ENCODE measurements at places on chromosomes 5 and 9.

DNA sequence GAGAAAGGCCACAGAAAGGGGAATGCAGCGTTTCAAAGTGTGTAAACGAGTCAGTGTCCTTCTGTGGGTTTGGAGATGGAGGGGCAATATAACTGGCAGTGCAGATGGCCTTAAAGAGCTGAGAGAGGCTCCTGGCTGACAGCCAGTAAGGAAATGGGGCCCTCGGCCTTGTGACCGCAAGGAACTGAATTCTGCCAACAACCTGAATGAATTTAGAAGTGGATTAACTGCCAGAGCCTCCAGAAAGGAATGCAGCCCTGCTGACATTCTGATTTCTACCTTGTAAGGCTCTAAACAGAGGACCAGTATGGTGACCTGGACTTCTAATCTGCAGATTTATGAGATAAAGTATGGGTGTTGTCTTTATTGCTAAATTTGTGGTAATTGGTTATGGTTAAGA is 17.5 kb upstream of the NREP start:
- no peak for DNase-seq

DNA sequence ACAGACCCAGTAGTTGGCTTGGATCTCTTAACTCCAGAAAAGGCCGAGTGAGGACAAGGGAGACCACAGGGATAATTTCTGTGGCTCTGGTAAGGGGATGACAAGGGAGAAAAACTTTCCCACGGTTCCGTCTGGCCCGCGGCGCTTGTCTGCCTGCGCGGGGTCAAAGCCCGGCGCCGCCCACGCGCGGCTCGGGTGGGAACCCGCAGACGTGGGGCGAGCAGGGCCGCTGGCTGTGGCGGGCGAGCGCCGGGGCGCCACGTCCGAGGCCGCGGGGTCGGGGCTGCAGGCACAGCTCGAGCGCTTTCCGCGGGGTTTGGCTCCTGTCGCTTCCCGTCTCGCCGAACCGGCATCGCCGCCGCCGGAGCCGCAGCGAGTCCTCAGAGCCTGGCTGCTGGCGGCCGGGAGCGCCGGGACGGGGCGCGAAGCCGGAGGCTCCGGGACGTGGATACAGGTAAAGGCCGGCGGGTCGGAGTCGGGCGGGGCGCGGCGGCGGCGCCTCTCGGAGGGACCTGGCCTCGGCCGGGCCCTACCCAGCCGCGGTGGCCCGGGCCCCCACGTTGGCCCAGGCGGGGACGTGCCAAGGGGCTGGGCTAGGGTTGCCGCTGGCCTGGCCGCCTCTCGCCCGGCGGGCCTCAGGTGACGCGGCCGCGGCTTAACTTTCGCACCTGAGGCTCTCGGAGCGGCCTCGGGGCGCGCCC is at the start of gene RNF180:
RNF180 (plus strand) TSS at position 344 of the 701 bp plus-strand sequence. CDS start 34,965 bp downstream, outside the sequence.
- no peak for DNase-seq

GRCh38 chr9:126421567-126422428 is 95.2 kb downstream of the MVB12B start:
- DNase-seq = no peak

GRCh38 chr5:95148453-95148852 is 136.4 kb downstream of the MCTP1 start:
- DNase-seq = no peak

DNA sequence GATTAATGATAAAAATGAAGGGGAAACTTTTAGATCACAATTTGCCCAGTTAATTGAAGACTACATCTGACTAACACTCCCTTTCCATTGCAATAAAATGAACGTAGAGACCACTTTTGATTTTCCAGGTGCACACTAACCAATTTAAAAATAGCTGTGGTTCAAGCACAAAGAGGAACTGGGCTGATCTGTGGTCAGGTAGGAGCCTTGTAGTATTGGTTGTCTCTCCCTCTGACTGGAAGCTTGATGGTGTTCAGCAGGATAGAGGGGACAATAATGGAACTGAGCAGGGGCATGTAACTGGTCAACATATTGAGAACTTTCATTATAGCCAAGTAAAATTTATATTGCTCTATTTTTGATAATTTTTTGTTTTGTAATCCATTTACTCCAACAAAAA is 886.8 kb upstream of the SEMA6A start:
- DNase-seq = no peak

DNA sequence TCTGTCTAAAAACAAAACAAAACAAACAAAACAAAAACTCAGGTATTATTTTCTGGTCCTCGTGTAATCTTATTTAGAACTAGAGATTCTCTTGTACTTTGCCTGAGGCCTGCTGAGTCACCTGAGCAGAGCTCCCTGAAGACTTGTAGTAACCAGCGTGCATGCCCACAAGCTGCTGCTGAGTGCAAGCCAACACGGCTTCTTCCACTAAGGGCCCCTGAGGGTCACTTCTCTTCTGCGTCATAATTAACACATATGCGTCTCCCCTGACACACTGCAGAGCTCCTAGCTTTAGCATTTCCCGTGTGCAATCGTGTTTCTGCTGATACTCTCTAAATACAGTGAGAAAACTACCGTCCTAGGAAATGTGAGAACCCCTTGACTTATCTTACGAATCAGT is 10.9 kb upstream of the NDFIP1 start:
- DNase-seq = no peak

DNA sequence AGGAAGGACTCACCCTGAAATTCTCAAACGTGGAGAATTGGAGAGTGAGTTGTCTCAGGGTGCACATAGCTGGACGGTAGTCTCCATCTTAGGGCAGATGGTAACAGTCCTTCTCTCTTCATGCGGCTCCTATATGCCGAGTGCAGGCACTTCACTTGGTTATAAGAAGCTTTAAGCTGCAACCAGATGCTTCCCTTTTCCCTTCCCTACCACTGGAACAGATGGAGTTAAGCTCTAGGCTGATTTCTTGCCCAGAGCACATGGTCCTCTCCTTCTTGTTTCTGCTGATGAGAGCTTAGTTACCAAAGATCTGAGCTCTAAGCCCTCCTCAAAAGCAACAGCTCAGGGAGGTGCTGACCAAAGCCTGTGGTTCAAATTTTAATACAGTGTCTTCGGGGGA is 355.7 kb downstream of the ARHGEF28 start:
- no peak for DNase-seq

DNA sequence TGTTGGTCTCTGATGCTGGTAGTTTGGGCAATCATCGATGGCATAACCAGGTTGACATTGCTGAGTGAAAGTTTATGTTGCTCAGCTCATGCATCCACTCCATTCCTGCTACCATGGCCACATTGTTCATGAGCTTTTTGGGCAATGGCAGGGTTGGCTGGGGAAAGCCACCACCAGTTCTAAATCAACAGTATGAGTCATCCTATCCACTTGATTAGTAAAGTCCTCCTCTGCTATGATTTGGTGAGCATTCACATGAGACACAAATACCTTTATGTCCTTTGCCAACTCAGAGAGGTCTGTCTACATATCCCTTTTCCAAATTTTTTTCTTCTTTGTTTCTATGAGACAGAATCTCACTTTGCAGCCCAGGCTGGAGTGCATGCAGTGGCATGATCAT is 129.7 kb upstream of the FBN2 start:
- DNase-seq = no peak

GRCh38 chr9:88358723-88359122 is 29.5 kb upstream of the SPIN1 start:
- no peak for DNase-seq

GRCh38 chr5:126066836-126067235 is 356.4 kb upstream of the GRAMD2B start:
- no peak for DNase-seq

GRCh38 chr9:23590276-23591000 is 235.6 kb downstream of the ELAVL2 start:
- DNase-seq = no peak

DNA sequence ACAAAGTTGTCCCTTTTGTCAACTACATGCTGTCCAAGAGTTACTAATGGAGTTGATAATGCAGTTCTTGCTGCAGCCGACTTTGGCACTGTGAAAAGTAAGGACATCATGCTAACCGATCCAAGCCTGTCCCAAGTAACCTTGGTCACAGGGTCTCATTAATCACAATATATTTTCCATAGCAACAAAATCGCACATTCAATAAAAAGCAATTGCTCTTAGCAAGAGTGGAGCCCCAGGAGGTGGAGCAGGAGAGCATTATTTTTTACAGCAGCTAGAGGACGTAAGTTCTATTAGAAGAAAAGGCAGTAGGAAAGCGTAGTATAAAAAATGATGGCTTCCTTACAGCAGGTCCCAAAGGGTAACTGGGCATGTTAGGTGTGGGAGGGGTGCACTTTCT is 570.3 kb downstream of the EBF1 start:
- no peak for DNase-seq

Data from activated T-cell treated with anti-CD3 and anti-CD28 coated beads for 1 hour (primary cell).